ENCODE measurements at places on chromosomes 5 and 9.

DNA sequence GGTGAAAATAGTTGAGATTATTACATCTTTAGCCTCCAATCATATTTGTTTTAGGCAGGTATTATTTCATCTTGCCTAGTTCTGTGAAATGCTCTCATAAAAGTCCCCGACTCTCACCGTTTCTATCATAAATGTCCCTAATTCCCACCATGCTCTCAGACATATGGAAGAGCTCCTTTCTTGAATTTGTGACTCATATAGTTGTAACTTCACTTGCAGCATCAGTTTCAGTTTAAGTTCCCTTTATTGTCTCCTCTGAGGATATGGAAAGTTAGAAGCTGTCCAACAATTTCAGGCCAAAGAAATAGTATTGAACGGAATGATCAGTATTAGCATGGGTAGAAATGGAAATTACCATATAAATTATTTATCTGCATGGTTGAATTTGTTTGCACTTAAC is 187.5 kb upstream of the NR4A3 start:
- no peak for DNase-seq

DNA sequence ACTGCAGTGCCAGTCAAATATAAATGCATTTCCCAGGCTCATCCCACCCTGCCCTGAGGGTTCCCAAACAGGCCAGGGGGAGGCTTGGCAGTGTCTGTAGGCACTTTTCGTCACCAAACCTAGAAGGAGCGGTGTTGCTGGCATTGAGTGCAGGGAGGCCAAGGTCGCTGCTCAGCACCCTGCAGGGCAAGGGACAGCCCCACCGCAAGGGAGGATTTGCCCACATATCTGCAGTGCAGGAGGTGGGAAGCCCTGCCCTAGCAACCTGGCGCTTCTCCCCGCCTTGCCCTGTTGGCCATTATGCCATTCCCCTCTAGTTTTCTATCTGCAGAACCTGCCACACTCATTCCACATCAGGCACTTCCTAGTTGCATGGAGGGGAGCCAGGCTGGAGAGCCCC is 327.8 kb upstream of the ADCY2 start:
- no peak for DNase-seq

- no peak for DNase-seq
Measured at GRCh38 chr9:126459965-126460843, 133.6 kb downstream of the MVB12B start.

- no peak for DNase-seq
Measured at GRCh38 chr9:124685217-124685616, 85.9 kb downstream of the NR6A1 start.

DNA sequence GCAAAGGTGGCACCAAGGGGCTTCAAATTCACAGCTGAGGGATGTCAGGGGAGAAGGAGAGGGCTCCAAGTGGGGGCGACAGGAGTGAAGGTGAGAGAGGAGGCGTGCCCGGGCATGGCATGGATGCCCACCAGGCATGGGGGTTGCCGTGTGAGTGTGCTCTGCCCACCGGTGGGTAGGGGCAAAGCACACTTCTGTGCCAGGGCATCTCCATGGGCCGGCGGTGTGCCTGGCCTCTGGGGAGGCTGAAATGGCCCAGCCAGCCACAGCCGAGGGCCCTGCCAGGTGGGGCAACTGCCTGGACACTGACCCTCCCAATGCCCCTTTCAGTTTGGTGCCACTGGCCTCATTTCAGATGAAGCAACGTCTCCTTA is 14.0 kb upstream of the RNU6ATAC start:
- DNase-seq = no peak

- DNase-seq = no peak
Measured at GRCh38 chr5:90476391-90476790, 1.7 kb downstream of the POLR3G start.

DNA sequence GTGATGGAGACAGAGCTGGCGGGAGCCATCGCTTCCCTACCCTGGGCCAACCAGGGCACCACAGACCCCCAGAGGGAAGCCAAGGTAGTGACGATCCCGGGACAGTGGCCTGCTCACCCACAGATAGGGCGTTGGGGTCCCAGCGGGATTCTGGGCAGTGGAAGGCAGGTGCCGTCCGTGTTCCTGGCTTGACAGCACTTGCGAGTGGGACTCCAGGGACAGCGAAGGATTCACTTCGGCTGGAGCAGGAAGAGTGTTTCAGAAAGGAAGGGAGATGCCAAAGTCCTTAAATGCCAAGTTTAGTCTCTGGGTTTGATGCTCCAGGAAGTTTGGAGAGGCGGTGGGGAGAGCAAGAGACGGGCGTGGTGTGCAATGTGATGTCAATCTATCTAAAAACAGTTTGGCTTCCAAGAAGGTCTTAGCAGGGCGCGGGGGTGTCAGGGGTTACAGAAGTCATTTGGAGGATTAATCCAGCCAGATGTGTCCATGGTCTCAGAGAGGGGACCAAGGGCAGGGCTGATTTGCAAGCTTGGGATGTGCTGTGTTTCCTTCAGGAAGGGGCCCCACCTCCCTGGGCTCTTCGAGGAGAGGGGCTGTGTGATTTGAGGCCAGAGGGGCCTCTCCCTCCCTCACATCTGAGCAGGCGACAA is 74.9 kb downstream of the NTNG2 start:
- no peak for DNase-seq

DNA sequence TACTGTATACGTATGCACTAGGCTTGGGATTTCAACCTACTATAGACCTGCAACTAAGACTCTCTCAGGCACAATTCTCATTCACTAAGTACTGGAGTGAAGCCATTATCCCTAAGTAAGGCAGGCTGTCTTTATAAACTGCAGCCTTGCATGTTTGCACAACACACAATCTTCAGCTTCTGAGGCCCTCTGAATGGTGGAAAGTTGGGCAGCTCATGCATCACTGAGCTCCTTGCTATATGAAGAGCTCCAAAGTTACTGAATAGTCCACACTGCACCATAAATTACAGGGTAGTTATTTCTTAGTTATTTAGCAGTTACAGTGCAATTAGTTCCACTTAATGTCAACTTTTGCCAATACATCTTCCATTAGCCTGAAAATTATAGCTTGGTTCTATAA is 384.6 kb downstream of the BRINP1 start:
- DNase-seq = no peak

DNA sequence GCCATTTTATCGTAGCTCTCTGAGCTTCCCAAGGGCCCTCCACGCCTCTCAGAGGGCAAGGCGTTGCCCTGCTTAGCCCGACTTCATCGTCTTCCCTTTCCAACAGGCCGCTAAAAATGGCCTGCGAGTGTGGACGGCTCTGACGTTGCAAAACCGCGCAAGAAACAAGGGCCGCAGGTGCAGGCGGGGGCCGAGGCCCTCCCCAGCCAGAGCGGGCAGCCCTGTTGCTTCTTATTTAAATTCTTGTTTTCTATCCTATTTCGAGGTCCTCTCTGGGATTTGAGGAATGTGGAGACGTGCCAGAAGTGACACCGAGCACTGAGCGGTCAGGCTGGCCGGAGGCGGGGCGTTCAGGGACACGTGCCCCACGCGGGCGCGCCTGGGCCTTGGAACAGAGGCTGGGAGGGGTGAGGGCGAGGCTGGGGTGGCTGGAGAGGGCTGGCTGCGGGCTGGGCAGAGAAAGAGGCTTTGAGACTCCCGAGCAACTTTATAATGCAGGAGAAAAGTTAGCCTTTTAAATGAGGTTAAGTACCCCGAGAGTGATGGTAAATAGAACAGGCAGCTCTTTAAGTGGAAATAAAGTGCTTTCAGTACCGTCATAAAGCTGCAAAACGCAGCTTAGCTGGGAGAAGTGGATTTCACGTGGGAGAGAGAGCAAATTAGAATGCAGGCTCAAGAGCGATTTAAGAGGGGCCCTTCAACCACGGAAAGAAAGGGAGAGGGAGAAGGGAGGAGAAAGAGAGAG is 243.6 kb downstream of the AUH start:
- DNase-seq = peak; percentile 8

DNA sequence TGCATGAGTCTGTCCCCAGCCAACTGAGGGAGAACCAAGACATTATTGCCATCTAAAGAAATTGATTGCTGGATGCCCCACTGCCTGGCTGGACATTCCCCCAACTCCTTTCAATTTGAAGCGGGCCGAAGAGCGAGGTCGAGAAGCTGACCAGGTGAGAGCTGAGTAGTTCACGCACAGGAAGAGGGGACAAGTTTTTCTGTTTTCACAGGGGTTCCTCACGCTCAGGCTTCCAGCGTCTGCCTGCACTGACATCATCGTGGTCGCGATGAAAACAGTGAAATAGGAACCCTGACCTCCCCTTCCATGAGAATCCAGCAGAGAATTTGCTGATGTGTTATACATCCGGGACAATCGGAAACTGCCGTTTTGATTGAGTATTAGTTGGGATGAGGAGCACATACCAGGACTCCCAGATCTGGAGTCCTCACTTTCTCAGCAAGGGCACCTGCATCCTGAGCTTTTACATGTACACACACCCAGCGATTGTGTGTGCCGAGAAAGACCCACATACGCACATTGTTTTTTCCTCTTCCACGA is 3.1 kb upstream of the DMRT3 start:
- no peak for DNase-seq

GRCh38 chr5:80704221-80704620 is 49.4 kb upstream of the DHFR start:
- DNase-seq = no peak

- no peak for DNase-seq
Measured at GRCh38 chr5:178116143-178116885, 3.0 kb downstream of the N4BP3 start.

DNA sequence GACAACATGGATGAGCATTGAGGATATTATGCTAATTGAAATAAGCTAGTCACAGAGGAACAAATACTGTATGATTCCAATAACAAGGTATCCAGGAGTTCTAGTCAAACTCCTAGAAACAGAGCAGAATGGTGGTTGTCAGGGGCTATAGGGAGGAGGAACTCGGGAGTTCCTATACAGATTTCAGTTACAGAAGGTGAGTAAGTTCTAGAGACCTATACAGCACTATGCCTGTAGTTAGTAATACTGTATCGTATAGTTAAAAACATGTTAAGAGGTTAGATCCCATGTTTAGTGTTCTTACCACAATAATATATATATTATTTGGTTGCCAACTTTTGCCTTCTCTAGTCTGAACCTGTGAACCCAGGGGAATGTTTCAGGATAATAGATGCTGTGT is 7.9 kb upstream of the OXCT1 start:
- no peak for DNase-seq

GRCh38 chr9:105296445-105296844 is 52.0 kb downstream of the SLC44A1 start:
- DNase-seq = no peak

- no peak for DNase-seq
Measured at GRCh38 chr9:105023788-105024187, 95.8 kb upstream of the ABCA1 start.

- no peak for DNase-seq
Measured at GRCh38 chr5:25224316-25224982, 579.7 kb upstream of the CDH10 start.
